Hippocampal formation (tissue), 2 donors: ENCODE measurements at places on chromosomes 2 and 18.

- DNase-seq, result no peak
Measured at GRCh38 chr2:113215056-113215455, 41.3 kb downstream of the PSD4 start.

DNA sequence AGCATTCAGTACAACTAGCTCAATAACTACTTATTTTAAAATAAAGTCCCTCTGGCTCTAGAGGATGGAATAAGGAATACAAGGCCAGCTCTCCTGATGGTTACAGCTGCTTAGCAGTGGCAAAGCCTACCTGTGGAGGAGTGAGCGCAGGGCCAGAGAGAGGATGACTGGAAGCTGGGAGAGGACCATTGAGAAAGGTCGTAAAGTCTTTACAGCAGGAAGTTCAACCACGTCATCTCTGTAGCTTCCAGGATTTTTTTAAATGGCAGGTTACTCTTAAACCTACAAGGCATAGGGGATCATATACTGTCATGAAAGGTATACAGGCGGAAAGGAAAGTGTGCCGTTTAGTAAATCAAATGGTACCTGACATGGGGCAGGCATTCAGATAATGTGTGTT, 26.3 kb downstream of the ANXA4 start:
- DNase-seq, result no peak

DNA sequence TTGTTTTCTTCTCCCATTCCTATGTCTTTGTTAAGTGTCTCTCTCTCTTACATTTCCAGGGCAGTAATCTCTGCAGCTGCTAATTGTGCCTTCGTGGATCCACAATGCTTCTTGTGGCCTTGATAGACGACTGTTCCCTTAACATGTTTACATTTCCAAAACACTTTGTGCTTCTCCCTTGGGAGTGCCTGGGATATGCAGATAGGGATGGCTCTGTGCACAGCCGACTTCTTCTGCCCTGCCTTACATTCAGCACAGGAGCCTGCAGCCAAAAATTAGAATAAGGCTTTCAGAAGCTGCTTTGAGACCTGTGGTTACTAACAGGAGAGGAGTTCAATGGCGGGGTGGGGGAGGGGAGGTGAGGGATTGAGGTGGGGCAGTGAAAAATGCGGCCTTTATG, 328.9 kb downstream of the TDRD15 start:
- DNase-seq, result no peak

- DNase-seq, result no peak
Measured at GRCh38 chr2:120646994-120647393, 88.7 kb upstream of the GLI2 start.

- no peak for DNase-seq
Measured at GRCh38 chr2:155687181-155687580, 645.3 kb downstream of the NR4A2 start.

- no peak for DNase-seq
Measured at GRCh38 chr2:216696321-216696720, 972 bp upstream of the IGFBP5 start.

DNA sequence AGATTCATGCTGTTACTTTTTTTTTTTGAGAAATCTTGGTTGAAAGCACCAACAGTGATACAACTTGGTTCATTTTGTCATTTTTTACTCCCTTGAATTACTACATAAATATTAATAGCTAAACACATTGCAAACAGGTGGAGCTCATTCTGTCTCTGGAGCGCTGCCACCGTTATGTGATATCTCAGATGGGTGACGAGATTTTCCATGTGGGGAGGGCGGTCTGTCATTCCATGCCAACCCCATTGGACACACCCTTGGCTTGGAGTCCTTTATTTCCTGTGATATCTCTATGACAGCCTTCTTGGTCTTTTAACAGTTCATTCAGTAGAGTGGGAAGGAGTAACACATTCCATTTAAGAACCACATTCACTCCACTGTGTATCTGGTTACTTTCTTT, 794.8 kb downstream of the SATB2 start:
- DNase-seq, result no peak

- DNase-seq, result no peak
Measured at GRCh38 chr18:3952031-3952430, 502.1 kb downstream of the TGIF1 start.

DNA sequence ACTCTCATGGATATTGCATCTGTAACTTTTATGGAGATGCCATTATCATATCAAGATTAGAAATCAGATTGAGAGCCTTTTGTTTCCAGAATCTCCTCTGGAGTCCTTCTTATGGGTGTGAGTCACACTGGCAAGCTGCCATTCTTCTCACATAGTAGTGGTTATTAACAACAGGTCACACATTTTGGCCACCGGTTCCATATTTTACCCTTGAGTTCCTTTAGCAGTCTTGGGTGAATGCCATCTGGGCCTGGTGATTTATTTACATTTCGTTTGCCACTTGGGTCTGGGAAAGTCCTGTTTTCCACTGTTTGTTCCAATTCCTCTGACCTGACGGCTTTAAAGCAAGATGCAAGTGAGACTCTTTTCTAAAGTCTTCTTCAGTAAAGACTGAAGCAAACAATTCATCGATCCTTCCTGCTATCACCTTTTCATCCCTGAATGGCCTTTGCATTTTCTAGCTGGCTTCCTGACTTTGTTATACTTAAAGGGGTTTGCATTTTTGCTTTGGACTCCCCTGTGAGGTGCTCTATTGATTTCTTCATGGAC, 80.5 kb upstream of the CAVIN2 start:
- no peak for DNase-seq

DNA sequence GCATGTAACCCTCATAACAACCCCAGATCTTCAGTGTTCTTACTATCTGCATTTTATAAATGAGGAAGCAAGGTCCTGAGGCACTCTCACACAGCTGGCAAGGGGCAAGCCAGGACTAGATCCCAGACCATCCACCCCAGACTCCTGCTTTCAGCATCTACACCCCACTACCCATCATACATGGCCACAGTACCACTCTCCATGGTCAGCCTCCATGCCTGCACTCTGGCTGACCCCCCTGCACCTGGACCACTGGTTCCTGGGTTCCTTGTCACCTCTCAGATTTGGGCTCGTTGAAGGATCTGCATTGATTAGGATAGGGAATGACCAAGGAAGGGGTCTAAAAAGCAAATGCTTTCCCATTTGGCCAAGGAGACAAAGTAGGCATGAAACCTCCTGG, 36.0 kb upstream of the TEX51 start:
- DNase-seq, result no peak

DNA sequence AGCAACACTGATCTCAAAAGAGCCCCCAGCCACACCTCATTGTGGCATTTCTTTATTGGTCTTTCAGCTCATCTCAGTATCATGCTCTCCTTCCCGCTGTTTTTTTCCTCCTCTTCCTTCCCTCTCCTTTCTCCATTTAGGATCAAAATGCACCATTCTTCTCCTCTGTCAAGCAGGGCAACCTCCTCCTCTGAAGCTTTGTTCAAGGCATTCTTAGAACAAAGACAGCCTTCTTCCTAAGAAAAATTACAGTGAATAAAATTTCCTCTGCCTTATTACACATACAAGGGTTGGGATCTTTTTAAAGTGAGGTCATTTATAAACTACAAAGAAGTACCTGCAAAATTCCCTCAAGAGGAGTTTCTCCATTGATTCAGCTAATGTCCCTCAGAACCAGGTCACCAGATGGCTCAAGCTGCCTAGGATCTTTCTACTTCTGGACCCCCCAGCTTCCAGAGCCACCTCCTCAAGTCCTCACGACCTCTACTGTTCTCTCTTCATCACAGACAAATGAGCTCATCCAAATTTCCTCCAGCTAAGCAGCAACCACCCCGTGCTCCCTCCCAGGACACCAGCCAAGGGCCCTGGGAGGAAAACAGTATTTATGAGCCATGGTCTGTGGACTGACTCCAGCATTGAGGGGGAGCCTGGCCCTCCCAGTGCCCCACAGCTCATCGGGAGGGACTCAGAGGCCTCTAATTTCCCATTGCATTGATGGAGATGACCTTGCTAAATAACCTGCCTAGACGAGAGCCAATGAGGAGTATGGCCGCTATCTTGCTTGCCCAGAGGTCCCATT, 18.0 kb downstream of the SFXN5 start:
- peak; percentile 19 for DNase-seq

GRCh38 chr18:26134107-26134506, 438 bp downstream of the PSMA8 start:
- DNase-seq, result no peak

DNA sequence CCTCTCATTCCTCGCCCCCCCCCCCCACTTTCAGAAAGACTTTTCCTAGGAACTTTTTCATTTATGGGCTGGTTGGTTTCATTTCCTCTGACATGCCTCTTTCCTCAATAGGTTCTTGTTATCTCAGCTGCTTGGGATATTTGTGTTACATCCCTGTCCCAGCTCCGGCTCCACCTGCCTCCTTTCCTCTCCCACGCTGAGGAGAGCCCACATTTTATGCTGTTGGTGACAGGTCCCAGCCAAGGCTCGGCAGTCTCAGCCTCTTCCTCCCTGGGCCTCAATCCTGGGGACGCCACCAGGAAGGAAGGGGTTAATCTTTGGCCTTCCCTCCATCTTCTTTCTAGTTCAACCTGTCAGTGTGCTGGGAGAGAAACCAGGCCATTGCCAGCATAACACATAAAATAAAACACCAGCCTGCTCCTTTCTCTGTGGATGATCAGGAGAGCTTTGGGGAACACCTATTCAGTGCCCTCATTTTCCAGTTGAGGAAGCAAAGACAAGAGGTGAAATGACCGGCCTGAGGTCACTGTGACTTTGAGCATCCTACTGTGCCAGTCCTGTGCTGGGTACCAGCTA, 216.9 kb upstream of the TNP1 start:
- no peak for DNase-seq

- no peak for DNase-seq
Measured at GRCh38 chr2:8412082-8412481, 269.8 kb upstream of the ID2 start.

- no peak for DNase-seq
Measured at GRCh38 chr18:25121442-25121841, 230.5 kb downstream of the ZNF521 start.

DNA sequence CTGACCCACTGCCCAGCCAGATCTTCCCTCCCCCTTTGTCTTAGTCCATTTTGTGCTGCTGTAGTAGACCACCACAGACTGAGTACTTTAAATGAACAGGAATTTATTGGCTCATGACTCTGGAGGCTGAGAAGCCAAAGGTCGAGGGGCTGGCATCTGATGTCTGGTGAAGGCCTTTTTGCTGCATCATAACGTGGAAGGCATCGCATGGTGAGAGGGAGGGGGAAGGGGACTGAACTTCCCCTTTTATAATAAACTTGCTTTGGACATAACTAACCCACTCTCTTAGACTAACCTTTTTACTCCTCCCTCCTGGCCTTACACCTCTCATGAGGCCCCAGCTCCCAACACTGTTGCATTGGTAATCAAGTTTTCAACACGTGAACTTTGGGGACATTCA, 83.8 kb downstream of the MAP4K4 start:
- DNase-seq, result no peak

DNA sequence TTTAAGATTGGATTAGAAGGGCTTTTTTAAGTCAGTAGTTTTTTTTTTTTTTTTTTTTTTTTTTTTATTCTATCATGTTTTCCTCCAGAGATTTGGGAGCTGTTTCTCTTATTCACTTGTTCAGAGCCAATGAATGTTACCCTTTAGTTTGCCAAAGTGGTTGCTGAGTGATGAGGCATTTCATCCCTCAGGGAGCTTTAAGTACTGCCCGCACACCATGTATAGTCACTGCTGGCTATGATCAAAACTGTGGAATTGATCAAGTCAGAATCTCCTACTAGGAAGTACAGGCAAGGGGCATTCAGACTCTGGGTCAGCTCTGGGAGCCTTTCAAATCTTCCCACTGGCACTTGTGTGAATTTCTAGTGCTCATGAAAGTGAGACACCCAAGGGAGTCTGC, 201.6 kb downstream of the IKZF2 start:
- DNase-seq, result no peak

DNA sequence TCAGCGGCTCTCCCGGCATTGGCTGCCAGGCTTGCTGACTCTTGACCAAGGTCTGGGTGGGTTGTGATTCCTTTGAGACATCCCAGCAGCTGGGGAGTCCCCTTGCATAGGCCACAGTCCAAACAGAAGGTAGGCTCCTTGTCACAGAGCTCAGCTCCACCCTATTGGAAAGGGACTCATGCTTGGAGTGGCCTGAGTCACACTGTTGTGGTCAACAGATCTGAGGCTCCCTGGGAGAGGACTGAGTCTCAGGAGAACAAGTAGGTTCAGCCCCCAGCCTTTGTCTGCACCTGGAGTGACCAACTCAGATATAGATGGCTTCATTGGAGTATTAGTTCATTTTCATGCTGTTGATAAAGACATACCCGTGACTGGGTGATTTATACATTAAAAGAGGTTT, 32.1 kb upstream of the SH3BP4 start:
- DNase-seq, result no peak

GRCh38 chr2:235140801-235141081, 188.9 kb downstream of the SH3BP4 start:
- DNase-seq, result no peak
